Renal cortex interstitium (tissue), 15 donors: ENCODE measurements at places on chromosomes 6 and 20.

DNA sequence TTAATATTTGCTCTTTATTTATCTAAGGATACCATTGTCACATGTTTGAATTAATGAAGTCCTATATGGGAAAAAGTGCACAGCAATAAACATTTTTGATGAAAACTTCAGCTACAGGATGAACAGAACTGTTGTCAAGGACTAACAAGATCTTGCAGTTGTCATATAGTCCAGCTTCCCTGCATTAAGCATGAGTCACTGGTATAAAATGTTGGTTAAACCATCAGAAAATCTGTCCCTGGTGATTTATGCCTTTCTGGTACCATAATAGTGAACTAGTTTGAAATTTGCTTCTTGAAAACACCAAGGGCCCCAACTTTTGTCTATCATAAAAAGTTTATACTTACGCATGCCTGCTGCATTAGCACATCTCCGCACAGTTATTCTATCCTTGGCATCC is 60.4 kb upstream of the RSPO3 start:
- no peak for DNase-seq

GRCh38 chr6:141736104-141736503 is 396.6 kb upstream of the GJE1 start:
- no peak for DNase-seq

GRCh38 chr6:25034431-25034921 is 98.7 kb upstream of the RIPOR2 start:
- no peak for DNase-seq

- no peak for DNase-seq
Measured at GRCh38 chr6:116287689-116288282, 8.1 kb upstream of the TSPYL1 start.

- no peak for DNase-seq
Measured at GRCh38 chr6:157761331-157761921, 61.6 kb upstream of the SNX9 start.

DNA sequence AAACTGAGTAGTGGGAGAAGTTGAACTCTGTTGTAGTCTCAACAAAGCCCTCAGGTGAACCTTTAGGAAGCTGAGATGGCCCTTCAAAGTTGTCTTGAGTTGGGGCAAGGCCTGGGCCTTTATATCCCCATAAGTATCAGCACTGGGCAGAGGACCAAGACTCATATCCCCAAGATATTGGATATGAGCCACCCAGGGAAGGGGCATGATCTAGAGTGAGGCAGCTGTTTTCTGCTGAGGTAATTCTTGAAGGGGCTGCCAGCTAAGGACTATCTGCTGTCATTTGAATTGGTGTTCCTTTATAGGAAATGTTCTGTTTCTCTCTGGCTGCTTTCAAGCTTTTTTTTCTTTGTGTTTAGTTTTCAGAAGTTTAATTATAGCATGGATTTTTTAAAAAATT is 140.7 kb upstream of the FLRT3 start:
- DNase-seq: no peak

DNA sequence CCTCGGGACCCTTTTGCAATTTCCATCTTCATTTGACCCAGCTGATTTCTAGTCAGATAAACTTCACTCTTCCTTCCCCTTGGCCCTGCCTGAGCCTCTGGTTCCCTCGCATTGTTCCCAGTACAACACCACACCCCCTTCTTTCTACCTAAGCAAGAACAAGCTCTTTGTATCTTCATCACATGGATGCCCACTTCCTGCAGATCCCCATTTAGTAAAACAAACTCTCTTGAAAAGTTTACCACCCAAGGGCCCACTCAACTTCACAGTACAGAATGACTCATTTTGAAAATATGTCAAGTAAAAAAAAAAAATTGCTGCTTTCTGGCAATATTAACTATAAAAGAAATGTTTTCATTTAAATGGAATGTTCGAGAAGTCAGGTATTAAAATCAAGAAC is 5.2 kb downstream of the FAXC start:
- no peak for DNase-seq

DNA sequence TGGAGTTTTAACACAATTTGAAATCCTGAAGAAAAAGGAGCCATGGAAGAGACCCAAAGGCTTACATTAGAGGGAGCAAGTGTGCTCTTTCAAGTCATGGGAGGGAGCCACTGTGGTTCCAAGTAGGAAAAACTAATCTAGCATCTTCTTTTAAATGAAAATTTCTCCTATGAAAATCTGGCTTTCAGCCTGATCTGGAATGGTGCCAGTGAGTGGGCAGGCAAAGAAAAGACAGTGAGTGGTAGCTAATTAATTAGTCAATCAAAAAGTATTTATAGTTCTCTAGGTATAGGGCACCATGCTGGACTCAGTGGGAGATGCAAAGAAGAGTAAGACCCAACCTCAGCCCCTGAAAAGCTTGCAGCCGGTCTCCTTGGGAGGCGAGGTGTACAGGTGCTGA is 21.9 kb downstream of the CAP2 start:
- DNase-seq: no peak

GRCh38 chr6:35602133-35602946 is 86.4 kb downstream of the FKBP5 start:
- no peak for DNase-seq

DNA sequence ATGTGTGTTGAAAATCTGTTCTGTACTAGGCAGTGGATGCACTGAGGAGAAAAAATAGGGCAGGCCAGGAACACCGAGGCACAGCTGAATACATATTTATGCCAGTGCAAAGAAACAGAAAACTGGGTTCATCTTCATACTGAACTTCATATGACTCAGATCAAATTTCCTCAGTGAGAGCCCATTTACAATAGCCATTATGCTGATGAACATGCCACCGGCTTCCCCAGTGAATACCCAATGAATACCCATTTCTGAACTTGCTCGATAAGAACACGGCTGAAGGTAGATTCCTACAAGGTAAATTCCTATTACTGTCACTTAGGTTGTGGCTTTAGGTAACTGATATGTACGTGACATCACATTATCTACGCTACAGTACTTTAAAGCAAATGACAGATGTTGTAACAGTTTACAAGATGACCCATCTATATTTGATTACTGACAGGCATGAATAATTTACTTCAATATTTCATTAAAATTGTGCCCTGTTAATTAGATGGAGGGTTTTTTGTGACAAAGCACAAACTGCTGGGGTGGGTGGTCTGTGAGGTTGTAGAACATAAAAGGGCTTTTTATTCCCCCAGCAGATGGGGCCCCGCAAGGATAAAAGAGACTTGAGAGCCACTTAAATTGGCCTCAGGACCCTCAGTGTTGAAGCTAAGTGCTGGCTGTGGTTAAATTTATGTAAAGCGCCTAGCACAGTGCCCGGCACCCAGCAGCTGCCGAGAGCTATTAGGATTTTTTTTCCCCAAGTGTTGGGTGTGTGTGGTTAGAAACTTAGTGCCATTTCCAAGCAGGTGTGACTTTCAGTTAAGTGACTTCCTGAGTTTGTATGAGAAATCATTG is 264.5 kb downstream of the CD83 start:
- DNase-seq: no peak

DNA sequence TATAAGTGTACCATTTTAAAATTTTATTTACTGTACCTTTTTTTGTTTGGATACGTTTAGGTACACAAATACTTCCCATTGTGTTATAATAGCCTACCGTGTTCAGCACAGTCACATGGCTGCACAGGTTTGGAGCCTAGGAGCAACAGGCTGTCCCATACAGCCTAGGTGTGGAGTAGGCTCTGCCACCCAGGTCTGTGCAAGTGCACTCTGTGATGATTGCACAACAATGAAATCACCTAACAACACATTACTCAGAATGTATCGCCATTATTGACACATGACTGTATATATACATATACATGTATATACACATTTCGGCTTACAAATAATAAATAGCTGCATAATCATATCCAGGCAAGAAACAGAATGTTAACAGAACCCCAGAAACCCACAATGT is 15.4 kb downstream of the SERAC1 start:
- DNase-seq: no peak

DNA sequence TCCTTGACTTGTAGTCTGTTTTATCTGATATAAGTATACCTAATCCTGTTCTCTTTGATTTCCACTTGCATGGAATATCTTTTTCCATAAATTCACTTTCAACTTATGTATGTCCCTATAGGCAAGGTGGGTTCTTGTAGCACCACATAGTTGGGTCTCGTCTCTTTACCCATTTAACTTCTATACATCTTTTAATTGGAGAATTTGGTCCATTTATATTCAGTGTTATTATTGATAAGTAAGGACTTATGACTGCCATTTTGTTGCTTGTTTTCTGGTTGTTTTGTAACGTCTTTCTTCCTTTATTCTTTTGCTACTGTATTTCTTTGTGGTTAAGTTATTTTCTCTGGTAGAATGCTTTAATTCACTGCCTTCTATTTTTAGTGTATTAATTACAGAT is 14.5 kb upstream of the ZNF311 start:
- DNase-seq: no peak

- DNase-seq: no peak
Measured at GRCh38 chr6:31559958-31560696, 12.0 kb upstream of the LTA start.

GRCh38 chr20:48411245-48411644 is 416.6 kb downstream of the PREX1 start:
- no peak for DNase-seq

DNA sequence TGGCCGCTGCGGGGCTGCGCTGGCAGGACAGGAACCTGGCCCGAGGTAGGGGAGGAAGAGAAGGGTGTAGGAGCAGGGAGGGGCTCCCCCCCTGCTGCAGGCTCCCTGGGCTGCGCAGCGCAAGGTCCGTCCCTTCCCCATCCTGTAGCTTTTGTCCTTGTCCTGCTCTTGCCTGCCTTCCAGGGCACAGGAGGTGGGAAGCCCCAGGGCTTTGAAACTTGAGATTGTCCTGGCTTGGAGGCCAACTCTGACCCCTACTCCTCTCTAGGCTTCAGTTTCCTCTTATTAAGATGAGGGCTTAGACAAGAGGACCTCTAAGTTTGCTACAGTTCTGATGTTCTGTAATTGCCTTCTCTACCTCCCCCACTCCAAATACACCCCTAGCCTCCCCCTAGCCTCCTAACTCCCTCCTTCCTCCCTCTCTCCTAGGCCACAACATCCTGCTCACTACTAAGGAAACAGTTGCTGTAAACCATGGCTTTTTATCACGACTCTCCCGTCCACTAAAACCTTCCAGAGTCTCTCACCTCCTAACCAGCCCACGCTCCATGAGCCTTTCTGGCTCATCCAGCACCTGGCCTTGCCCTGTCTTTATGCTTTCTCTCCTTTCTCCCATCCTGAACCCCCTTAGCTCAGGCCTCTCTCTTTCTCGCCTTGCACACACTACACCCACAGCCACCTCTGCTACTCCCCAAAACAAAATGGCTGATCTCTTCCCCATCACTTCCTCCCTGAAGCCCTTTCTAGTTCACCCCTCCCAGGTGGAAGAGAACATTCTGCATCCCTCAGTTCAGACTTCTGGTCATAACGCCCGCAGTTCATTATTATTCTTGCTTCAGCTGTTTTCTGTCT is 10.2 kb downstream of the UNC5CL start:
- no peak for DNase-seq

DNA sequence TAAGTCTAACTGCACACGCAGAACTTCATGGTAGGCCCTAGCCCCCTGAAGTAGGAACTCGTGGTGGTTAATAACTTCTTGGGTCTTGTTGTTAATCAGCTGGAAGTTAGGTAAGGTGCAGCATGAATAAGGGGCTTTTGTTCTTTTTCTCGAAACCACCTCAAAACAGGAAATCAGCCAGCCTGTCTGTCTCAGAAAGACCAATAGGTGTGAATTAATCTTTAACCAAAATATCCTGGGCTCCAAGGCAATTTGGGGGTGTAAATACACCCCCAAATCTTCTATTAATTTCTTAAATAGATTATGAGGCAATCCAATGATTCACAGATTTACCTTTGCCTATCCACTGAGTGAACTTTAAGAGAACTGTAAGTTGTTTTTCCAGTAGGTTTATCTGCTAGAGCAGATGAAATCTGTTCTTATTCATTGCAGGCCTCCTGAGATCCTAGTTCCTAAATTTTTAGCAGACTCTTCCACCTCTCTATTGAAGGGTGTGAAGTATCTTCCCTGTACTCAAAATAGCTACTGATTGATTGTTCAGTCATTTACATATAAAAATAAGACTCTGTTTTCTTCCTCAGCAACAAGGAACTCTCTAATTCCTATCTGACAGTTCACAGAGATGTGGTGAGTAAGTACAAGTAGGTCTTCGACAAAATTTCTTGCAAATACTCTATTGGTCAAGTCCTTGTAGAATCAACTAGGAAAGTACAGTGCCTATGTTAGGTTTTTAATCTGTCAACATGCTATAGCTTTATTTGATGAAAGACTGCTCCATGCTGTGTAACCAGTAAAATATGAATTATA is 427.1 kb upstream of the NOX3 start:
- no peak for DNase-seq

- DNase-seq: no peak
Measured at GRCh38 chr20:19735446-19735845, 22.6 kb upstream of the RIN2 start.

DNA sequence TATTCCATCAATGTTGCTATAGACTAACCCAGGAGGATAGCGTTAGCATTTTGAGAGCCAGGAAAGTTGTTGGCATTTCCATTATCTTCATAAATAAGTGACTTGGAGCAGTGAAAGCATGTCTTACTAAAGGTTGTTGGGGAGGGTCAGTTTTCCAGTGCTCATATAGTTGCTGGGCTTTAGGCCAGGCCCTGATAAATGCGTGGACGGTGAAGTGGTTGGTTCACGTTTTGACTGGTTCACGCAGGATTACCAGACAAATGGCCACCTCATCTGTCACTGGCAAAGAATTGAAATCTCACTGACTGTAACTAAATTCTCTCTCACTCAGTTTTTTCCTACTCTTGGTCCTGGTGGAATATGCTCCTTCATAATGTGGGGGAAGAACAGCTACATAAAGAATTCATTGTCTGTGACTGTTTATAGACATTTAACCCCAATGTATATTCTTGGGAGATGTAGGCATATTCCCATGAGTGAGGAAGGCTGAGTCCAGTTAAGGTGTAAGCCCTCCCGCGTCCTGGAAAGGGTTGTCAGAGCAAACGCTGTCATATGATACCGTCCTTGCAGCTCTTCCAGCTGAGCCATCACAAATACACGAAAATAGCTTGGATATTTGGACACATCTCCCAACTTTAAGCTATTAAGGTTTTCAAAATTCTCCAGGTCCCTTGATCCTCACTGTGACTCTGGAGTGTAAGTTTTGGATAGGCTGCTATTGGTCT is 27.8 kb downstream of the LRRC1 start:
- DNase-seq: no peak
